Stimulated activated CD4-positive, alpha-beta T cell treated with anti-CD3 and anti-CD28 coated beads, Interleukin-1b, Interleukin-23, amount 100 ng/mL, for 4 hours (primary cell): ENCODE measurements at places on chromosomes 5 and 9.

- DNase-seq: no peak
Observed at GRCh38 chr5:90020575-90021538, 388.7 kb downstream of the CETN3 start.

GRCh38 chr9:125694478-125694877 is 12.5 kb downstream of the MAPKAP1 start:
- DNase-seq: no peak

GRCh38 chr9:84136119-84136868 is 155.7 kb downstream of the RMI1 start:
- DNase-seq: no peak

DNA sequence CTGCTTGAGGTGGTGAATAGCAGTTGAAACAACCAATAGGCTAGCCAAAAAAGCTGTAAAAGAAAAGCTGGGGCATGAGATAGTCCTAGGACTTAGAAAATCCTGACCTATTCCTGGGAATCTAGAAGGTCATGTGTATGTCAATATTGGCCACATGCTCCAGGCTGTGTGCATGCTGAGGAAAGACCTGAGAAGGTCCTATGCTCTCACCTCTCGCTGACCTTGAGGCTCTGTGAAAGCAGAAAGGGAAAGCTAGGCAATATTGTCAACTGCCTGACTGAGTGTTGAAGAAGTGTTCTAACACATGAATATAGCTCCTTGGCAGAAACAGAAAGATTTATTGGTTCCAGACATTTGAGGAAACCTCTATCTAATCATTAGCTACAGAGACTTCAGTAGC is 19.8 kb downstream of the TAS2R1 start:
- DNase-seq: no peak

DNA sequence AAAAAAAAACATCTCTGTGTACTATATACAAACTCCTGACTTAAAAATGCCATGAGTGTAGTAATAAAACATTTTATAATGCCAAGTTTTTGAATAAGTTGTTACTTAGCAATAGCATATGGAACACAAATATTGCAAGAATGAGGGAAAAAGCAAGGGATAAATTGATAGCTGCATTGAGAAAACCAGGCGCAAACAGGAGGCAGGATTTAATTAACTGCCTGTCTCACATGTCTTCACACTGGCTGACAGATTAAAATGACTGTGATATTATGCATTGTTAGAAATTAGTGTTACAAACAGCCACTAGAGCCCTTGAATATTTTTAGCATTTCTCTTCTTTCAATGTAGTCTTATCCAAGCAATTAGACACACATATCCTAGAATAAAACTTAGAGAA is 1817.5 kb upstream of the NUDT12 start:
- no peak for DNase-seq

DNA sequence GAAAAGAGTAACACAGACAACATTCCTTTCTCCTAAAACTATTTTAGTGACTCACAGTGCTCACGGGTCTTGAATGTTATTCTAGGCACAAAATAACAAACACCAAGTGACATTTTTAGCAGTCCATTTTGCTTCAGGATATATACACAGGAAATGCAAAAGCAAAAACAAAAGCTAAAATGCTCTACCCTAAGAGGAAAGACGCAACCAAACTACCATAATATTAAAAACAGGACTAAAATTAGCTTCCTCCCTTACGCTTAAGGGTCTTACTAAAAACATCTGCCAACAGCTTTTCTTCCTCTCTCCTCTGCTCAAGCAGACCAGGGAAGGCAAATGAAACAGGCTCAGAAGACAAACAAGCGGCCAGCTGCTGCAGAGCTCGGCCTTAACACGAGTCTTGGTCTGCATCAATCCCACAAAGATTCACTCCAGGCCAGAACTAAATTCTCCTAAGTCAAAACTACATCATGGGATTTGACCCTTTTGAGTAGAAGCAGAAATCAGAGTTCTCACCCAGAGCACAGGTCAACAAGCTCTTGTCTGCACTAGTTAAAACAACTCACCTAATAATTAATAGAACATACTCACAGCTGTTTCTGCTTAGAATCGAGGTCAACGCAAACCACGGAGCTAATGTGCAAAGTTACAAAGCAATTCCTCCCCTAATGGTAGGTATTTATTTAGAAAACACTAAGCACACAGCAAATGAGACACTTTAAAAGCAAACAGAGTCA is 62.3 kb downstream of the RAPGEF1 start:
- no peak for DNase-seq

DNA sequence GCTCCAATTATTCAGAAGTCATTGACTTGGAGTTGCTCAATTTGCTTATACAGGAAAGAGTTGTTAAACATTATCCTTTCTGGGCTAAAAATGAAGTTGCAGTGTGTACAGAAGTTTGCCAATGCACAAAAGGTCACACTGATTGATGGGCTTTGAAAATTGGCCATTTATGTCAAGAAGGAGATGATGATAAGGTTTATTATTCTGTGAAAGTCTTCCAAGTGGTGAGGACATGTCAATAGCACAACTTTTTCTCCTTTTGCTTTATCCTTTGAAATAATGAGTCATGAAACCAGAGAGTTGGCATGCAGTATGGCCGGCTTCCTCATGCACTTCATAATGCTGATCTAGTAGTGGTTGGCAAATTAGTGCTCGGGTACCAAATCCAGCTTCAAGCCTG is 848.5 kb upstream of the WWC1 start:
- DNase-seq: no peak

- DNase-seq: no peak
Observed at GRCh38 chr5:27450607-27451006, 412.2 kb upstream of the CDH9 start.

DNA sequence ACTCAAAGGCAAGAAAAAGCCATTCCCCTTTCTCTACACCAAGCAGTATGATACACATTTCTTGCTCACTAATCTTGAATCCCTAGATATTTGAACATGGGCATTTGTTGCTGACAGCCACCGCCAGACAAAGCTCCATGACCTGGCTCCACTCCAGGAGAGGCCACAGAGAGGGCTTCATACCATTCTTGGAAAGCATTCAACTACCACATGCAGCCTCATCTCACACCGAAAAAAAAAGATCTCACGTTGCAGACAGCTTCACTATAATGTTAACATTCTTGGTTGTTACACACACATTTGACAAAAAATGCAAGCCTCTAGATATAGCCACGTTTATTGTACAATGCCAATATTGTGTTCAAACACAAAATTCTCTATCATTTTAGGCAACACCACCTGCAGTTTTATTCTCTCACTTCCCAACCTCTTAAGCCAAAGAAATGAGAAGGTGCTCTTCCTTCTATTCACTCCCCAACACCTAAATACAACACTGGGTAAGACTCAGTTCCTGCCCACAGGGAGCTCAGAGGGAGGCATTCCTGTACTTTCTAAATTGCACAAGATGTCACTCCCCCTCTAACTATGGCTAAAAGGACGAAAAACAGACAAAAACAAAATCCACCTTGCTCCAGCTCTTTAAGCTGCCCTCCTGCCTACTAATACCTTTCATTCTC is 222.4 kb downstream of the TSSK1B start:
- DNase-seq: no peak

DNA sequence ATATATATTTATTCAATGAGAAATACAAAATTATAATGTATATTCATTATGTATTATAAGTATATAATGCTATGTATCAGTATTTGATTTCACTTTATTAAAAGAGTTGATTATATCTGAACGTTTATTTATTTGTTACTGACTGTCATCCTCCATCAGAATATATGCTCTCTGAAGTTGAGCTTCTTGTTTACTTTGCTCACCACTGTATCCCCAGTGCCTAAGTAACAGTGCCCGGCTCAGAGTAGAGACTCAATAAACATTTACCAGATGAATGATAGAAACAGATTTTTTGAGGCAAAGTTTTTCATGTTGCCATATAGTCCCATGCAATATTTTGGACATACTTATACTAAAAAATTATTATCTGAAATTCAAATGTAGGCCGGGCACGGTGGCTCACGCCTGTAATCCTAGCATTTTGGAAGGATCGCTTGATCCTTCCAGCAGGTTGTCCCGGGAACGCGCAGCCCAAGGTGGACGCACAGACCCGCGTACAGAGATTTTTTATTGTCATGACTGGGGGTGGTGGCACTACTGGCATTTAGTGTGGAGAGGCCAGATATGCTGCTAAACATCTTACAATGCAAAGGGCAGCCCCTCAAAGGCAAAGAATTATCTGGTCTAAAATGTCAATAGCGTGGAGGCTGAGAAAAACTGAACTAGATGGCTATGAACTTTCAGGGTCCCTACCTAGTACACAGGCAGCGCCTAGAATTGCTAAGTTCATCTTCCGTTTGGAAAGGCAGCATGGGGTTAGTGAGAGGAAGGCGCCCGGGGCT is 761 bp upstream of the DNAJC25 start:
- DNase-seq: no peak
